PC-9 (cell line): ENCODE measurements at places on chromosomes 5 and 9. TPM values are rescaled to one million over a fixed set of nuclear protein-coding genes. Genes with fewer than 3 reads are reported as not detected.

- DNase-seq: no peak
Observed at GRCh38 chr9:69590266-69590665, 81.9 kb downstream of the APBA1 start.

The NR5A1 gene
- total RNA-seq: 0.13 and 0.15 TPM in 2 replicates

The PCDHB10 gene
- not detected in 2 replicates for total RNA-seq

The POU5F2 gene
- 0.95 and 1.1 TPM in 2 replicates for total RNA-seq

The CMYA5 gene
- total RNA-seq: 0.81 and 0.88 TPM in 2 replicates

DNA sequence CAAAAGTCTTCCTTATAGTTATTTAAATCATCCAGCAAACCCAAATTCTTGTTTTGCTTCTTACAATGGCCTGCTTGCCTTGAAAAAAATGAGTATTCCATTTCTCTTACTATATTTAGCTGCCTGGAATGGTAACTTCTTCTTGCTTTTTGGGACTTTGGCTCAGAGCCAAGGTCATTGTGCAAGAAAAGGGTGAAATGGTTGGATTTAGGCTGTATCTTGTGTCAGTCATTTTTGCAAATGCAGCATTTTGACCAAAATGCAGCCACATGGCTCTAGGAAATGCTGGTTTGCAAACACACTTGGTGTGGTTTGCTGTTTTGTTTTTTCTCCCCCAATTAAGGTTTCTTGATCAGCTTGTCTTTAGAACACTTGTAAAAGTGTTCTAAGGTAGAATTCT lies 133.3 kb upstream of the ELL2 start:
- no peak for DNase-seq

The C1QTNF2 gene
- 0.15 and 0.20 TPM in 2 replicates for total RNA-seq

The FIBCD1 gene
- total RNA-seq: 2.7 and 4.1 TPM in 2 replicates

- peak; percentile 95 for DNase-seq
Observed at GRCh38 chr5:69238760-69239251, 4.1 kb downstream of the CDK7 start.

- no peak for DNase-seq
Observed at GRCh38 chr5:170105642-170106611, at the start of gene FOXI1. FOXI1 (plus strand) TSS chr5:170105897; CDS start chr5:170105958, 61 bp downstream.

- DNase-seq: peak; percentile 29
Observed at GRCh38 chr5:8383616-8384015, 514.7 kb downstream of the MTRR start.

The RLN2 gene
- 1.2 and 2.9 TPM in 2 replicates for total RNA-seq

The GARIN3 gene
- total RNA-seq: not detected in 2 replicates

GRCh38 chr5:8349855-8350254 lies 480.9 kb downstream of the MTRR start:
- no peak for DNase-seq

The TAL2 gene
- not detected in 2 replicates for total RNA-seq

- DNase-seq: no peak
Observed at GRCh38 chr9:16575986-16576245, 294.6 kb downstream of the BNC2 start.

DNA sequence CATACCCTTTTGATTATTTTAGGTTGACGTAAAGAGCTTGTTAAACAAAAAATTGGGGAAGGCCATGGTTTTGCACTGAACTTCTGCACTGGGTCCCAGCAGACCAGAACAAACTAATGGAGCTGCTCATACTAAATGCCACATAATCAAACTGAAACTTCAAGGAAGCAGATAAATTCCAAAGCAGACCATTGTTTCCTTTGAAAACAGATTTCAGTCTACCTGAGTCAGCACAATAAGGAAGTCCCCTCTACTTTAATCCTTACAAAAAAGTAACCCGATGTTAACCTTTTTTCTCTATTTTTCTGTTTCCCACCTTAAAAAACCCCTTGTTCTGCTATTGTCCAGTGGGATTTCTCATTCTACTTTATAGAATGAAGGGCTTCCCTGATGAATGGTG lies 39.2 kb downstream of the WDR36 start:
- DNase-seq: no peak

- DNase-seq: no peak
Observed at GRCh38 chr5:151146061-151146460, 11.5 kb downstream of the ANXA6 start.

DNA sequence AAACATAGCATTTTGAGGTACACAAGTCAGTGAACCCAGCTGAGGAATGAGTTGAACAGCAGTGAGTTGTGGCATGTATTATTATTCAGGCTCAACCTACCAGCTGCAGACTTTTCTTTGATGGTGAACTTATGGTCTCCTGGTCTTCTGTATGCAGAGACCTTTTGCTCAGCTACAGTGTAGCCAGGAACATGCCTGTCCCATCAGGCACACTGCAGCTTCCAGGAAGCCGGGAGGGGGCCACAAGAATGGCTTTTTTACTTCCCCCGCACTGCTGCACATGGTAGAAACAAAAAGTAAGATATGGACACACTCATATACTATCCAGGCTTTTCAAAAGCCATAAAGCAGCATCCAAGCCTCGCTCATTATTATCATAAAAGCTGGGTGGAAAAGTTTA lies 65.3 kb upstream of the PLPP1 start:
- DNase-seq: no peak

DNA sequence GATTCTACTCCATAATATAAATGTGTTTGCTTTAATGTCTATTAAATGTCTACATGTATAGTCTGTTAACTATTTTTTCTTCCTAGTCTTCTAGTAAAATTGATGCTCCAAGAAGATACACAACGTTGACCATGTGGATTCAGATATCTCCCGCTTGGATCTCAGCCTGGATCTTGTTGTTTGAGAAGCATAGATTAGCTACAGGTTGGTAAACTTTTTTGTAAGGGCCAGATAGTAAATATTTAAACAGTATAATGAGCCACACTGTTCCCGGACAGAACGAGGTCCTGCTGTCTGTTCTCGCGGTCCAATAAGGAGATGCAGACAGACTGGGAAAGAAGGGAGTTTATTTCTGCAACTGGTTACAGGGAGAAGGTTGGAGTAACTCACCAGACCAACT lies 86.2 kb upstream of the IL12B start:
- DNase-seq: no peak

DNA sequence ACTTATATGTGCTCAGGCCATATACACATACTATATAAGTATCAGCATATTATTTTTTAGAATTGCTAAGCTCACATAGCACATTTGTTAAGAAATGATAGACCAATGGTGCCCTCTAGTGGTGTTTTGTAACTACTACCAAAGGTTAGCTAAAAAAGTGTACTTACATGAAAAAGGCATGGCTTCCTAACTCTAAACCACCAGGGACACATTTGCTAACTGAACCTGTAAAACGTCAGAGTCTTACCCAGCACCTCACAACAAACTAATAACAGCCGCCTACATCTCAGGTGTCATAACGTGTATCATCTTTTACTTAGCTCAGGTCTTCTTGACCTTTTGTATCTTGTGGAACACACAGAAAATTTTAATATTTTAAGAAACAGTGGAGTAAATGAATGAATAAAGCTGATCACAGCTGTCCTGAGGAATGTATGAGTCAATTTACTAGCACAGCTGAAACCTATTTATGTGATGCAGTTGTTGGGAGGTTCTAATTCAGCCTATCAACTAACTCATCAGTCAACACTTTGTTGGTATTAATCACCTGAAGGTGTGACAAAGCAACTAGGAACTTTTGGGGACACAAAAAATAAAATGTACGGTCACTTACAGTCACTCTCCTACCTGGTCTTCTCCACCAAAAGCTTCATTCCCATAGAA lies 72.9 kb downstream of the BAAT start:
- DNase-seq: peak; percentile 61
